ENCODE measurements at places on chromosomes 12 and 14. TPM values are rescaled to one million over a fixed set of nuclear protein-coding genes. Genes with fewer than 3 reads are reported as not detected.

The BIN2 gene
- not detected for total RNA-seq

The IQSEC3 gene
- total RNA-seq, result not detected

The NRIP2 gene
- not detected for total RNA-seq

The BMP4 gene
- 9.3 TPM for total RNA-seq

The MORN3 gene
- total RNA-seq, result not detected

The DAO gene
- total RNA-seq, result not detected

GRCh38 chr12:4700621-4701026 lies 19.6 kb upstream of the GALNT8 start:
- no peak for DNase-seq

DNA sequence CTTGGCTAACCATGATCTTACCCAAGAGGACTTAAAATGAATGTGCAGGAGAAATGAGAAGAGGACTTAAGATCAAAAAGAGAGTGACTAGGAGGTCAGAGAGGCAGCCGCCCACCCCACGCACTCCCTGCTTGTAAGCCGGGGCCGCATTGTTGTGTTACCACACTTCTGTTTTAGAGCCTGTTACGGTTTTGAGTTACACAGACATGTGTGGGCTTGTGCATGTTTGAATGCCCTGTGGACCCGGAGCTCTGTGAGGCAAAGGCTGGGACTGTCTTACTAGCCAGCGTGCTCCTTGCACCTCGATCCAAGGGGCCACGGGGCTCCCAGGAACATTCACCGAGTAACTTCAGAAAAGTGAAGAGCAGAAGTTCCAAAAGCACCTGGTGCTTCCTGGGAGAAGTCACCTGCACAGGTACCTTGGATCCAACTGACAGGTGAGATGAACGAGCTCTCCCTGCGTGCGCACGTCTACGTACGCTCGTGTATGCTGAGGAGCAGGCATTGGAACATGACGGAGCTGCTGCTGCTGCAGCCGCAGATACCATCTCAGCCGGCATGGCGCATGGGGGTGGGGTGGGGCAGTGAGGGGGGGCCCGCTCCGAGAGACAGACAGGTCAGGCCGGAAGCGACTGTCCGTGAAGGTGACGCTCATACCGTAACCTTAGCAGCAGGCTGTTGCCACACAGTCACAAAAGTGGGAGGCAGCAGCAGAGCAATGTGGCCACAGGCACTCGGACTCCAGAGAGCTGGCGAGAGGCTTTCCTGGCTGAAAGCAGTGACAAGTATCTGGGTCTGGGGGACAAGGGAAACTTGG lies 23.7 kb downstream of the SFSWAP start:
- no peak for DNase-seq

DNA sequence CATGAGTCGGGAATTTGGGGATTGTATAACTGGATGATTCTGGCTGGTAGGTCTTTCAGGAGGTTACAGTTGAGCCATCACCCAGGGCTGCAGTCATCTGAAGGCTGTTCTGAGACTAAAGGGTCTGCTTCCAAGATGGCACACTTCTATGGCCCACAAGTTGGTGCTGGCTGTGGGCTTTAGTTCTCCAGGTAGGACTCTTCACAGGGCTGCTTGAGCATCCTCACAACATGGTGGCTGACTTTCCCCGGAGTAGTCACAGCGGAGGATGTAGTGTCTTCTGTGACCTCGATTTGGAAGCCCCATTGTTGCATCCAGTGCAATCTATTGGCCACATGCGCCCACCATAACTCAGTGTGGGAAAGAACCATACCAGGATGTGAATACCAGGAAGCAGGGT lies 14.4 kb downstream of the PHETA1 start:
- DNase-seq, result no peak

GRCh38 chr12:93153321-93153720 lies 224.2 kb upstream of the EEA1 start:
- DNase-seq, result peak; percentile 52

GRCh38 chr14:71243697-71244096 lies 336.4 kb downstream of the PCNX1 start:
- DNase-seq, result no peak

GRCh38 chr14:70982200-70982599 lies 74.9 kb downstream of the PCNX1 start:
- DNase-seq, result no peak

DNA sequence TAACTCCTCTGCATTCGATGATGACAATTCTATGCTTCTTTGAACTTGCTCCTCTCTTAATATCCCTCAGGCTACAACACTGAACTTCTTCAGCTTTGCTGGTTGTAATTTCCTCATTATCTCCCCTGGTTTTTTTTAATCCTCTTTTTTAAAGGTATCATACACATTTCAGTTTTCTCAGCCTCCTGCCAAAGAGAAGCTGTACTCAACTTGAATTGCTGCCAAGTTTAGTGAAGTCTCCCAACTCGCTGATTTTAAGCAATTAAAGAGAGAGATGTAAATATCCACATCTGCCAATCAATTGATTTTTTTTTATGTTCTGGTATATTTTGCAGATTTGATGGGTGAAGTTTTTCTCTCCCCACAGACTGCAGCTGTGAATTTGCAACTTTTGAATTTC lies 817.8 kb downstream of the GALC start:
- no peak for DNase-seq

- no peak for DNase-seq
Measured at GRCh38 chr12:13208533-13209435, 12.3 kb downstream of the EMP1 start.

DNA sequence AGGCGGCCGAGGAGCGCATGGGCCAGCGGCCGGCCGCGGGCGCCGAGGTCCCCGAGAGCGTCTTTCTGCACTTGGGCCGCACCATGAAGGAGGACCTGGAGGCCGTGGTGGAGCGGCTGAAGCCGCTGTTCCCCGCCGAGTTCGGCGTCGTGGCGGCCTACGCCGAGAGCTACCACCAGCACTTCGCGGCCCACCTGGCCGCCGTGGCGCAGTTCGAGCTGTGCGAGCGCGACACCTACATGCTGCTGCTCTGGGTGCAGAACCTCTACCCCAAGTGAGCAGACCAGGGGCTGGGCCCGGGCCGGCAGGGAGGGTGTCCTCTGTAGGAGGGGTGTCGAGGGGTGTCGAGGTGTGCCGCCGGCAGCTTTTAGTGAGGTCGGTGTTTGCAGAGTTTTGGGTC lies 4.1 kb downstream of the TNFAIP2 start:
- DNase-seq, result no peak

- DNase-seq, result no peak
Measured at GRCh38 chr12:65863972-65864371, 39.7 kb downstream of the HMGA2 start.

- DNase-seq, result no peak
Measured at GRCh38 chr14:24634158-24634557, at the start of gene GZMB. GZMB (minus strand) TSS chr14:24634190; CDS start chr14:24634160, 30 bp downstream.

GRCh38 chr12:132620899-132621656 lies 2.5 kb downstream of the P2RX2 start:
- no peak for DNase-seq

- DNase-seq, result no peak
Measured at GRCh38 chr12:117936722-117937484, 31.9 kb downstream of the KSR2 start.

DNA sequence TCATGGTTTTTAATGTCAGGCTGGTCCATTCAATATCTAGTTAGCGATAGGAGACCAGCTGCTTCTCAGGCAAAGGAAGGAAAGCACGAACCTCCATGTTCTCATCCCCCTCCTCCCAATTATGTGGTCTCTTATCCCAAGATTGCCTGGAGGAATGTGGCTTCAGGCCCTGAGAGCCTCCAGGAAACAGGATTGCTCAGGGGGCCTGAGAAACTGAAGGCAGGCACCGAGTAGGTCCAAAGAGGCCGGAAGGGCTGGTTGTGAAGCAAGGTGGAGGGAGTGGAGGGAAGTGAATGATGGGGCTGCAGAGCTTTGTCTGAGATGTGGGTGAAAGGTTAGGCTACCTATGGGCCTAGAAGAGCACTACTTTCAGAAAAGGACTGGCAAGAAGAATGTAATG lies 188.2 kb upstream of the DDHD1 start:
- DNase-seq, result no peak

- no peak for DNase-seq
Measured at GRCh38 chr14:75431827-75432226, 4.0 kb downstream of the JDP2 start.

DNA sequence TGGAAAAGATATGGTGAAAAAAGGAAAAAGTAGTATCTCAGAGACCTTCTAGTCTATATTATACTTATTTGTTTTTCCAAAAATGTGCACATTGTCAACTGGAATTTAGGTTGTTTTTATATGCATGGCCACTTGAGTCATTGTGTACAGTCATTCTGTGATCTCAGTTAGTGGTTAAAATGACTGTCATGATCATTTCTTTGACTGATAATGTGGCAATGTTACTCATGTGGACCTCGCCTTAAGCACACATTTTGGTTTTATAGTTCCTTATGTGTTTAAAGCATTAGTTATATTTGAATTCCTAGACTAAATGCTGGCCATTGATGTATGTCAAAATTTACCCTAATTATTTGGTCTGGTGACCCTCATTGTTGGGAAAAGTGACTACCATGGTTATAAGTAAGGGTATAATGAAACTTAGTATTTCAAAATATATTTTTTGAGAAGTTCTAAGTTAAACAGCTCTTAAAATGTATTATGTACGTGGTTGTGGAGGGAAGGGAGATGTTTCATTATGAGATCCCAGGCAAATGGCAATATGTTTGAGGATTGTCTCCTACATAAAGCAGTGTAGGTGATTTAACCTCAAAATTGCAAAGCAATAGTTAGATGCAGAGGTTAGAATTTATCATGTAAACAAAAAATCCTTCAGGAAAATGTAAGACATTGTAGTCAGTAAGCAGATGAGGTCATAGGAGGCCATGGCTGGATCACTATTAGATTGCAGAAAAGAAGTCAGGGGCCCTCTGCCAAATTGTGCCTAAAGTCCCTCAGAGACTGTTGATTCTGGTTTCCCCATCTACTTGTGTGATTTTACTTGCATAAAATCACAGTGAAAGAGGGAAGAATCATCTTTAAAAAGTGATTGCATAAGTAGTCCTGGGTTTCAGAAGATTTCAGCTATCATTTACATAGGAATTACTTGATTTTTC lies 17.5 kb downstream of the PNMA1 start:
- peak; percentile 12 for DNase-seq

- DNase-seq, result peak; percentile 66
Measured at GRCh38 chr12:131608740-131609690, 101.9 kb upstream of the SFSWAP start.

GRCh38 chr12:68119724-68120211 lies 39.8 kb downstream of the IFNG start:
- DNase-seq, result no peak

DNA sequence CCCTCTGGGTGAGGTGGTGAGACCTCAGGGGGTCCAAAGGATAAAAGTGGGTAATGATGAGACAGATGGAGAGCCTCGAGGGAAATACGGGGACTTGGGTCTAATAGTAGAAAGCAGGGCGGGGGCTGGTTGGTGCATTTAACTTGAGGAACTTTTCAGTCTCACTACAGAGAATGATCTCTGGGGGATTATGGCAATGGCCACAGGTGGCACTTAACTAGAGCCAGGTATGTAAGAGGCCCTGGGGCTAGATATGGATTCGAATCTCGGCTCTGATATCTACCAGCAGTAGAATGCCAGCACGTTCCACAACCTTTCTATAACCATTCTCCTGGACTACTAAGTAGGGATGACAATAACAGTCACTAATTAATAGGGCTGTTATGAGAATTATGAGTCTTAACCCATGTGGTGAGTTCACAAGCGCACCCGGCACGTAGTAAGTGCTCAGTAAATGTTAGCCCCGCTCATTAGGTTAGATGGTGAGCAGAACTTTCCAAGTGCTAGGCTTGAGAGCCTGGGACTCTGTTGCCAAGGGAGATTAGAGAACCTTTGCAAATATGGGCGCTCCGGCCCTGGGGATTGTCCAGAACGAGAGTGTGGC lies 888 bp upstream of the PLXNC1 start:
- DNase-seq, result no peak

DNA sequence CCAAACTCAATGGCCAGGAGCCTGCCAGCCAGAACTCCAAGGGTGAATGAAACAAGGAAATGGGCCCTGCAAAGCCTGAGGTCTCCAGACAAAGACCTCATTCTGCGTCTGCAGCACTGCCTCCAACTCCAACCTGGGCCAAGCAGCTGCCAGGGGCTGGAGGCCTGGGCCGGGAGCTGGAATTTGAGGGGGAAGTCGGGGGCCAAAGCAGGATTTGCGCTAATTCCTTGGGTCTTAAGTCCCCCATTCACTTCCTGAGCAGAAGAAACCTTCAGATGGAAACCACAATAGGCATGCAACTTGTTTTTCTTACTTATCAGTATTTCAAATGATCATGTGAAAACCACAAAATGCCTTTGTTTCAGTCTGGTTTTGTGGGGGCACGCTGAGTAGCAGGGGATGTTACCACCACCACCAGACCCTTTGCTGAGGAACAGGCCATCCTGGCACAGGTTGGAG lies 23.0 kb upstream of the TC2N start:
- no peak for DNase-seq

DNA sequence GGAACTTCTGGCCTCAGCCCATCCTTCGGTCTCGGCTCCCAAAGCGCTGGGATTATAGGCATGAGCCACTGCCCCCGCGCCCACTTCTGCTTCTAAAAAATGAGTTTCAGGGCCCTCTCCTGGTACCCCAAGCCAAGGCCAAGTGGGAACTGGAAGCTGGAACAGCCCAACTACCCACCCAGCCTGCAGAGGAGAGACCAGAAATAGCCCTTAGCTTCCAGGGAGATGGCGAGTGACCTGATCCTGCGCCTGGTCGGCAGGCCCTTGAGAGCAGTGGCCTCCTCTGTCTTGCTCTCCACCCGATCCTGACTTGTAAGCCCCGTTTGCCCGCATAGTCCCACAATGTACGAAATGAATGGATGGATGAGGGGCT lies 31.2 kb upstream of the PLEKHG6 start:
- no peak for DNase-seq

- no peak for DNase-seq
Measured at GRCh38 chr12:54974279-54974678, 10.3 kb downstream of the TESPA1 start.

DNA sequence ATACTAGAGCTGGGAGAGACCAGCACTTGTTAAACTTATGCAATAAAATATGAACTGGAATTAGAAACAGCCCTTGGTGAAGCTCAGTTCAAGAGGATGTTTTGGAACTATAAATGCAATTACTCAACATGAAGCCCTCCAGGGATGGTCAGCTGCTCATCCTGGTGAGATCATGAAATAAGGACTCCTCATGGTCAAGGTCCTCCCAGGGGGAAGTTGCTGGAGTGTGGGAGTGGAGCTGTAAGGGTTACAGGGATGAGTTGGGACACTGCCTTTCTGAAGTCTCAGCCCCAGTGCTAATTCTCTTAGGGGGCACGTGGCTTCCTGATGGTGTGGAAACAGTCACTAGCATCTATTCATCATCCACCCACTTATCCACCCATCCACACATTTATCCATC lies 301.7 kb upstream of the SFSWAP start:
- no peak for DNase-seq

- DNase-seq, result no peak
Measured at GRCh38 chr14:68127166-68127565, 307.6 kb downstream of the RAD51B start.
